ENCODE measurements at places on chromosomes 5 and 9.
A peak's percentile ranks its signal among the peaks of the same experiment; 100 is the strongest.

- no peak for DNase-seq
- H3K27me3 ChIP-seq: peaks cover 29% of the 10 kb centered on the region
- H3K36me3 ChIP-seq: no peaks in the 10 kb centered on the region
- H3K4me1 ChIP-seq: no peaks in the 10 kb centered on the region
- H3K4me3 ChIP-seq: no peak overlapping the region
Observed at GRCh38 chr5:171644536-171644935, 141.1 kb upstream of the SMIM23 start.

DNA sequence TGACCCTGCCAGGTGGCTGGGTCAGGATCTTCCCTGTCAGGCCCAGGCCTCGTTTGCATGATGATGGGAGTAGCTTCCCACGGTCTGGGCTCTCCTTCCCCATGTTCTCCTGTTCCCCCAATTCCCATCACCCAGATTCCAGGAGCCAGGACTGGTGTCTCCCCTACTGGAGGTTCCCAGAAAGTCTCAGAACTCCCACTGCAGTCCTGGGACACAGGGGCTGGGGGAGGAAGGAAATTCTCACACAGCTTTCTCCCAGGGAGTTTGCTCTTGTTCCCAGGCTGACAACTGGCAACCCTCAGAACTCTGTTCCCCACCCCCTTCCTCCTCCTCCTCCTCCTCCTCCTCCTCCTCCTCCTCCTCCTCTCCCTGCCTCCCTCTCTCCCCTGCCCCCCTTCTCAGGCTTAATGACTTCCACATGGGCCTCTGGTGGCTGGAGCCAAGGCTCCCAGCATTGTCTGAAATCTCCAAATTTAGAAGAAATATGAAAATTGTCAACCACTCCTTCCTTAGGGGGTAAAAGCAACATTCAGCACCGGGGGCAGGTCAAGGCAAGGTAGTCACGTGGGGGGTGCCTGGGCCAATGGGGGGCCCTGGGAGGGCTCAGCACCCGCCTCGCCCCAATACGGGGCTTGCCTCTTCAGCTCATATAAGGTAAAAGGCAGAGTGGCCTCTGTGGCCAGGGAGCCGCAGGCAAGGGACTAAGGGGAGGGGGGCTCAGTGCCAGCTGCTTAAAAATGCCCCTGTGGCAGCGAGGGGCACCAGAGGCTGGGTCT, 27.3 kb upstream of the IL17B start:
- H3K4me1 ChIP-seq: no peaks in the 10 kb centered on the region
- H3K36me3 ChIP-seq: no peaks in the 10 kb centered on the region
- H3K4me3 ChIP-seq: no peak overlapping the region
- no peak overlapping the region for H3K27ac ChIP-seq
- no peak for DNase-seq

DNA sequence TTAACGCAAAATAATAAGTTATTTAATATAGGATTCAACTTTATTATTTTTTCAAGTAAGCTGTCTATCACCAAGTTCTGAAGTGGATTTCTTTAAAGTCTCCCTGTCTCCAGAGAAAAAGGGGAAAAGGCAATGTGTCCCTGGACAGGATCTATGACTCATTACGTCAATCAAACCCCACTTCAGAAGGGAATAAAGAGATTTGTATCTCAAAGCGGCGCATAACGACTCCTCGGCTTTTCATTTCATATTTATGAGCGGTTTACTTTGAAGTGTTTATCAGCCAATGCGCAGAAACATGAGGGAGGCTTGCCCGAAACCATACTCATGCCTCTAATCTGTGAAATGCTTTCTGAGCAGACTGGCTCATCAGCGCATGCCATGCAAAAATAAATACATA, 938.6 kb upstream of the WWC1 start:
- no peaks in the 10 kb centered on the region for H3K36me3 ChIP-seq
- H3K4me3 ChIP-seq: no peak overlapping the region
- no peaks in the 10 kb centered on the region for H3K27me3 ChIP-seq
- no peak for DNase-seq
- no peaks in the 10 kb centered on the region for H3K4me1 ChIP-seq

DNA sequence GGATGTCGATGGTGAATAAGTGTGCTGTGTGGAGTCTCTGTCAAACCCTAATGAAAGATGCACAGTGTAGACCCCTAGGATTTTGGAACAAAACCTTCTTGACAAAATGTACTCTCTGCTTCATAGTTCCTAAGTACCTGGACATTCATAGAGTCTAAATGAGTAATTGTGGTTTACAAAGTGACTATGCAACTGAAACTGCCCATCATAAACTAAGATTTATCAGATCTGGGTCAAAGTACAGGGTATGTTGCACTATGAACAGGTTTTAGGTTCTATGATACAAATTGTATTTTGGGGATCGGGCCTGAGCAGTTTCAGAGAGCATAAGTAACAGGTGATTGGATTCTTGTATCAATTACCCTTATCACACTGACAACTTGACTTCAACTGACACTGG, 79.4 kb downstream of the LURAP1L start:
- no peaks in the 10 kb centered on the region for H3K36me3 ChIP-seq
- no peak overlapping the region for H3K27ac ChIP-seq
- no peak overlapping the region for H3K4me3 ChIP-seq
- no peaks in the 10 kb centered on the region for H3K4me1 ChIP-seq
- no peaks in the 10 kb centered on the region for H3K27me3 ChIP-seq
- DNase-seq: no peak

DNA sequence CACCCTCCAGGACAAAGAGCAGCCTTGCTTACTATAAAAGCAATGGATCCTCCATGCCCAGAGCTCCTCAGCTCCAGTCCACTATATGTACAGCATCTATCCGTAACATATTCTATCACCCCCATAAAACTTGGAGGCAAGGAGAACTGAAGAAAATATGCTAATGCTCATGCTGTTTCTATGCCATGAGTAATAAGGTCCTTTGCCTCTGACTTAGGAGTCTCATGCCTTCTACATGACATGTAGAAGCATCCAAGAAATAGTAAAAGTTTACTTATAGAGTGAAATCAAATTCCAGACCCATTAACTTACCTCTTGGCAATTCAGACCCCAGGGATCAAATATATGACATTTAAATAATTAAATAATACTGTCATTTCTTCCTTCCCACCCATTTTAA, 33.7 kb downstream of the SSBP2 start:
- peak overlapping the region; percentile 36 for H3K27ac ChIP-seq
- no peak overlapping the region for H3K4me3 ChIP-seq
- peaks cover 31% of the 10 kb centered on the region for H3K4me1 ChIP-seq
- no peaks in the 10 kb centered on the region for H3K27me3 ChIP-seq
- H3K36me3 ChIP-seq: peaks cover 3% of the 10 kb centered on the region

DNA sequence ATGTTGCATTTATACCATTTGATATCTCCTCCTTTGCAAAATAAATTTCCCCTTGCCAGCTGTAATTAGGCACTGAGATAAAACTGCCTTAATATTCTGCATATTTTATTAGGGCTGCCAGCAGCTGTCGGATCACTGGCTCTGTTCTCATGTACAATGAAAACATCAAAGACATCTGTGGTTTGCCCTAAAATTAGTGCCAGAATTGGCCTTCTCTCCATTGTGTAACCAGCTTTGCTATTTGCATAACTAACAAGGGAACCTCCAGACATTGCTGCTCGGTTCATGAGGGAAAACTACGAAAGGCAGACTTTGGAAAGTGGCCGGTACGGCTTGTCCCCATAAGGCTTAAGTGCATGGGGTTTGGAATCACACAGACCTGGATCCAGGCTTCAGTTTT, 45.5 kb upstream of the KIF2A start:
- H3K27me3 ChIP-seq: no peaks in the 10 kb centered on the region
- no peak overlapping the region for H3K4me3 ChIP-seq
- H3K27ac ChIP-seq: no peak overlapping the region

DNA sequence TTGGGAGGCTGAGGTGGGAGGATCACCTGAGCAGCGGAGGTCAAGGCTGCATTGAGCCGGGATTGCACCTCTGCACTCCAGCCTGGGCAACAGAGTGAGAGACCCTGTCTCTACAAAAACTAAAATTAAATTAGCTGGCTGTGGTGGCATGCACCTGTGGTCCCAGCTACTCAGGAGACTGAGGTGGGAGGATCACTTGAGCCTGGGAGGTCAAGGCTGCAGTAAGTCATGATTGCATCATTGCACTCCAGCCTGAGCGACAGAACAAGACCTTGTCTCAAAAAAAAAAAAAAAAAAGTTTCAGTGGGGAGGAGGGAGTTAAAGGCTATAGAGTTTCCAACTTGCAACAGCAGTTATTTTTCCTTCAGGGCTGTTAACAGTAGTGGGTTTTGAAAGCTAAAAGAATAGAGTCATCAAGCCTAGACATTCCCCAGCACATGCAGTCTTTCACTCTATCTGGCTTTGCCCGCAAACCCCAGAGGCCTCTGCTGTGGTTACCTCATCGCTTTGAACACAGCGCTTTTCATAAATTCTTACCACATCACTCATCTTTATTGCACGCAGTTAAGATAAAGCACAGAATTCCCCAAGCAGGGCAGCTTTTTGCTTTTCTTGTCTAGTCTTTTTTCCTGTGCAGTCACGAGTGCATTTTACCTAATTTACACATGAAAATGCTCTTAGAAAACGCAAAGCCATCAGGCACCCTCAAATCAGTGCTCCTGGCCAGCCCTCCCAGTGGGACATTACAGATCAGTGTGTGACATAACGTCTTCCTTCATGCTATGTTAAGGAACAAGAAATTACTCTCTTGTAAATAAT, 8.7 kb upstream of the SLC2A8 start:
- peaks cover 11% of the 10 kb centered on the region for H3K36me3 ChIP-seq
- H3K27me3 ChIP-seq: peaks cover 51% of the 10 kb centered on the region
- peaks cover 24% of the 10 kb centered on the region for H3K4me1 ChIP-seq
- peak overlapping the region; percentile 9 for H3K4me3 ChIP-seq

- no peaks in the 10 kb centered on the region for H3K36me3 ChIP-seq
- no peak overlapping the region for H3K27ac ChIP-seq
- peaks cover 33% of the 10 kb centered on the region for H3K27me3 ChIP-seq
- no peak overlapping the region for H3K4me3 ChIP-seq
- no peak for DNase-seq
Observed at GRCh38 chr5:96388176-96388575, 44.9 kb downstream of the PCSK1 start.

GRCh38 chr5:64207978-64208377, 42.3 kb downstream of the RNF180 start:
- H3K36me3 ChIP-seq: no peaks in the 10 kb centered on the region
- H3K4me1 ChIP-seq: no peaks in the 10 kb centered on the region

DNA sequence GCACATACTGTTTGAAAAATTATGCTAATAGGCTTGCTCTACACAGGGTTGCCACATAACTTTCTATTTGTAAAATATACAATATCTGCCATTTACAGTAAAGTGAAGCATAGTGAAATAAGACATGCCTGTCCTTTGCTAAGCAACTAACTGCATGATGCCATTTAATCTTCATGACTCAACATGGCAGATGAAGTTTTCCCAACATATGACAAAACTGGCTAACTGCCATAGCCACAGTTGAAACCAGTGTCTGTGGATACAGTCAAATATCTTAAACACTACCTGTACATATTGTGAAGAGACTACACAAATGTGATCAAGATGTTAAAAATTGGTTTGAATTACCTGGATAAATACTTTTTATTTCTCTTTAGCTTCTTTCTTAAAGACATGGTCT, 3.1 kb upstream of the DMAC1 start:
- peaks cover 7% of the 10 kb centered on the region for H3K4me1 ChIP-seq
- H3K27ac ChIP-seq: no peak overlapping the region
- no peaks in the 10 kb centered on the region for H3K36me3 ChIP-seq
- no peak for DNase-seq

- H3K36me3 ChIP-seq: peaks cover 27% of the 10 kb centered on the region
- no peak overlapping the region for H3K27ac ChIP-seq
- no peak overlapping the region for H3K4me3 ChIP-seq
- peaks cover 56% of the 10 kb centered on the region for H3K4me1 ChIP-seq
- H3K27me3 ChIP-seq: no peaks in the 10 kb centered on the region
Observed at GRCh38 chr9:71754151-71754550, 14.2 kb downstream of the CEMIP2 start.

DNA sequence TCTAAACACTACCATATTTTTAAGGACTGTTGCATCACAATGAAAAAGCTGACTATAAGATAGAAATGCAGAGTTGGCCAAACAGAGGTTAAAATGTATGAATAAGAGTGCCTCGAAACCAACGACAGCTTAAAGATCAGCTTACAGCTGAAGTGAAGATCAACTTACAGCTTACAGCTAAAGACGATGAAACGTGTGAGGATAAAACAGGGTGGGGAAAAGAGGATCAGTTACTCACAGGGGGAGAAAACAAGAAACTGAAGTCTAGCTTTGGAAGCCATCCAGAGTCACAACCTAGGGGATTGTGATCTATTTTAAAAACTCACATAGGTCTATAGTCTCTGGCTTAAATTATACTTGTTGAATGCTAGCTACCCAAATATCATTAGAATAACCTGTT, 220.0 kb downstream of the SNCAIP start:
- no peaks in the 10 kb centered on the region for H3K27me3 ChIP-seq
- H3K4me1 ChIP-seq: no peaks in the 10 kb centered on the region
- H3K4me3 ChIP-seq: no peak overlapping the region
- no peak overlapping the region for H3K27ac ChIP-seq

GRCh38 chr9:136050701-136051452, 44.2 kb downstream of the NACC2 start:
- peaks cover 15% of the 10 kb centered on the region for H3K4me1 ChIP-seq
- peak overlapping the region; percentile 76 for H3K4me3 ChIP-seq
- DNase-seq: no peak
- peaks cover 7% of the 10 kb centered on the region for H3K36me3 ChIP-seq

DNA sequence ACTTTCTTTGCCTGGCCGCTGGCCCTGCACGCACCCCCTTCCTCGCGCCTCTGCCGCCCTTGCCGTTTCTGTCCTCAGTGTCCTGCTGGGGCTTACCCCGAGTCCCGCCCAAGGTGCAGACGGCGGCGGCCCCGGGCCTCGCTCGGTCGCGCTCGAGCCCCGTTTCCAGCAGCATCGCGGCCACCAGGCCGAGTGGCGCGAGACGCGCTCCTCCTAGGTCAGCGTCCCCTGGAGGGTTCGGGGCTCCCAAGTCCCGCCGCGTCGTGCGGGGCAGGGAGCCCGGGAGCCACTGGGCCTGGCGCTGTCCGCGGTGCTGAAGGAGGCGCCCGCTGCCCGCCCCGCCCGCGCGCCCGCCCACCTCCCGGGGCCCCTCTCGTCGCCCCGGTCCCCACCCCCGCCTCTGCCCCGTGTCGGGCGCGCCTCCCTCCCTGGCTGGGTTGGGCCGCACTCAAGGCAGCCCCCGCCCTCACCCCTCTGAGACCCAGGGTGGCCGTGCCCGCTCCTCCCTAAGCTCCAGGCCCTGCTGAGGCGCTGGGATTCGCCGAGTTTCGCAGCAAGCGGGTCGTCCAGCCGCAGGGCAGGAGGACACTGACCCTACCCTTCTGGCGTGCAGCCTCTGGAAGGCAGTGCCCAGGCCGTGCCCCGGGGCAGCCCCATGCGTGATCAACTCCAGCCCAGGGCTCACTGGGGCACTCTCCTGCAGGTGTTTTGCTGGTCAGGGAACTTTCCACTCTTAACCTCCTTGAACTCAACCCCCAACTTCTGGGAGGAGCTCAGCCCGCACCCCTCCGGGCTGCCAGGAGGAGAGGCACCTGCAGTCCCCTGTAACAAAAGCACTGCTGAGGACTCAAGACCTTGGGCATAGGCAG, at the start of gene LHX3:
Gene LHX3, minus strand, starts transcription at position 291 of the 869 bp plus-strand sequence. Its CDS starts 116 bp downstream, at position 175.
- DNase-seq: no peak
- peaks cover 11% of the 10 kb centered on the region for H3K27me3 ChIP-seq
- H3K4me3 ChIP-seq: no peak within 1 kb of the TSS
- H3K36me3 ChIP-seq: peaks cover 4% of the 10 kb centered on the region

GRCh38 chr9:125431741-125432271, 170.2 kb downstream of the GAPVD1 start:
- no peak overlapping the region for H3K4me3 ChIP-seq
- DNase-seq: no peak
- H3K27me3 ChIP-seq: no peaks in the 10 kb centered on the region
- no peaks in the 10 kb centered on the region for H3K36me3 ChIP-seq
- no peak overlapping the region for H3K27ac ChIP-seq
